ENCODE measurements at places on chromosomes 16 and 17.

DNA sequence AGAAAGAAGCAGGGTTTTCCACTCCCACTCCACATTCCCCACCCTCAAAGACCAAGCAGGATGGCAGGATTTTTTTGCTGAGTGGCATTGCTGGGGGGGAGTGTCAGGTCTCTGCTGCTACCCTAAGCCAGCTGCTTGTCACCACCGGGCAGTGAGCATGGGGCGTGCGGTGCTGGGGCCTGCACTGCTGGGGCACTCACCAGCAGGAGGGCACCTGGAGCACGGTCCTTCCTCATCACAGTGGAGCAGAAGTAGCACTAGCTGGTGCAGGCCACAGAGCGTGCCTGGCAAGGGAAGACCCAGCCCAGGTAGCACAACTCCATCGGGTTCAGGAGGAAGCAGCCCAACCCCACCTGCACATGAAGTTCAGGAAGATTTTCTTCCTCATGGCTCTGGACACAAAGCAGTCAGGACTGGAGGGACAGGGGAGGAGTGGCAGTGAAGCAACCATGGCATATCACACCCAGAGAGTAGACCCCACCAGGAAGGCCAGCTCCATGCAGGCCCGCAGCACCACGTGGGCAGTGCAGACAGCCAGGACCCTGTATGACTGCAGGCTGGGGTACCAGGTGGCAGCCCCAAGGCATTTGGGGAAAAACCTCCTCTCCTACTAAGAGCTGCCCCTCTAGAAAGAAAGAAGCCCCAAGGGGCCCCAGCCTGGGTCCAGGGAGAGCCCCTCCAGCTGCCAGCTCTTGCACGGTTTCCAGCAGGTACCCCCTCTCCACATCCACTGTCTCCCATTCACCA, 16.7 kb upstream of the MYO18A start:
- DNase-seq = no peak

- DNase-seq = no peak
These were observed 13.1 kb downstream of the SLC47A2 start for GRCh38 chr17:19703106-19703827.

DNA sequence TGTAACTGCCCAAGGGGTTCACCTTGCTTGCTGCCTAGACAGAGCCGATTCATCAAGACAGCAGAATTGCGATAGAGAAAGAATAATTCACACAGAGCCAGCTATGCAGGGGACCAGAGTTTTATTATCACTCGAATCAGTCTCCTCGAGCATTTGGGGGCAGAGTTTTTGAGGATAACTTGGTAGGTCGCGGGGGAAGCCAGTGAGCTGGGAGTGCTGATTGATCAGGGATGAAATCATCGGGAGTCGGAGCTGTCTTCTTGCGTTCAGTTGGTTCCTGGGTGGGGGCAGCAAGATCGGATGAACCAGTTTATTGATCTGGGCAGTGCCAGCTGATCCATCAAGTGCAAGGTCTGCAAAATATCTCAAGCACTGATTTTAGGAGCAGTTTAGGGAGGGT, 9.1 kb downstream of the ITGAM start:
- DNase-seq = no peak

GRCh38 chr16:30399435-30400186, 4.4 kb downstream of the ZNF48 start:
- DNase-seq = no peak

DNA sequence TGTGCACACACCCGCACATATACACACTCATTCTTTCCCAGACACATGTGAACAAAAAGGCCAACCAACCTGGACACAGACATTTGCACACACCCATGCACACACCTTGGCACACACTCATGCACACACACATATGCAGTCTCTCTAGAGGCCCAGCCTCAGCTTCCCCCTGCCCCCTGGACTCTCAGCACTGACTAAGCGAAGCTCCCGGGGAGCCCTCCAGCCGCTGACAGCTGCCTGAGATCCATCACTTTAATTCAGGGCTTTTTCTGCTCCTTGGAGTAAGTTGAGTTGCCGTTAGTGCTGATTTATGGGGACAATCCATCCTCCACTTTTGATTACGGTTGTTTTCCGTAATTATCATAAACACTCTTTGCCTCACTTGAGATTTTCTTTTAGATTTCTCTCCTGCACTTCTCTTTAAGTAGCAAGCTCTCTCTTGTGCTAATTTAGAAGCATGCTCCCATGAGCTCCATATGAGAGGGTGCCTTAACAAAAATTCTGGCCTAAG, 158.6 kb upstream of the CDC42EP4 start:
- no peak for DNase-seq

- DNase-seq = no peak
These were observed 200.7 kb downstream of the CCDC182 start for GRCh38 chr17:57544401-57544800.

- no peak for DNase-seq
These were observed 23.0 kb downstream of the TSPOAP1 start for GRCh38 chr17:58305626-58306025.

All from hematopoietic multipotent progenitor cell treated with erythropoietin and hydrocortisone succinate and interleukin-3 and kit ligand, for 15 days (in vitro differentiated cells).